ENCODE measurements at places on chromosomes 4 and X. TPM values are rescaled to one million over a fixed set of nuclear protein-coding genes. Genes with fewer than 3 reads are reported as not detected.

- peak; percentile 78 for DNase-seq
Measured at GRCh38 chrX:40169193-40170101, 71.7 kb upstream of the BCOR start.

GRCh38 chr4:67918428-67918827 is 34.6 kb upstream of the TMPRSS11D start:
- no peak for DNase-seq

DNA sequence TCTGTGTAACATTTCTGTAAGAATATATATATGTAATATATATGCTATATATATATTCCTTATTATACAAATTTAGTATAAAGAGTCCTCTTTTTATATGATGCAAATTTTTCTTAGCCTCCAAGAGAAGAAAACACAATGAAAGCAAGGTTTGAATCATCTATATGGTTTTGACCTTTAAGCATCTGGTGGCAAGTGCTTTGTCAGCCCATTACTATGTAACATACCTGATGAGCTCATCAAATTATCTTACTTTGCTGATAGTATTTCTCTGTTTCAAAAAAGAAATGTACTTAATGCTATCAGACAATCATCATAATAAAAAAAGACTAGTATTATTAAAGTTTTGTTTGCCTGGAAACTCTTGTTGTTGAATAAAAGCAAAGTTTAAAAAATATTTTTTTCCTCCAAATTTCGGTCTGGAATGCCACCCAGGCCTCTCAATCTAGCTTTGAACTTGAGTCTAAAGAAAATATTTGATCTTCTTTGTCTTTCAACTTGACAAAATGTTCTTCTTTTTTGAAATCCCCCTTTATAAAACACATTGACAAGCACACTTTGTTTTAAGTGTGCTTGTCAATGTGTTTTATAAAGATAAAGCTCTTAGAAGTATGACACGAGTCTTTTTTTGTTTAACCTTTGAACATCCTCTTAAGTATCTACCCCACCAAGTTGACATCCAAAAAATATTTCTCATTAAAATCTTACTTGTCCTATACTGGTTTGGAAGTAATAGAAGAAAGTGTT is 26.2 kb downstream of the ZNF330 start:
- DNase-seq: no peak

DNA sequence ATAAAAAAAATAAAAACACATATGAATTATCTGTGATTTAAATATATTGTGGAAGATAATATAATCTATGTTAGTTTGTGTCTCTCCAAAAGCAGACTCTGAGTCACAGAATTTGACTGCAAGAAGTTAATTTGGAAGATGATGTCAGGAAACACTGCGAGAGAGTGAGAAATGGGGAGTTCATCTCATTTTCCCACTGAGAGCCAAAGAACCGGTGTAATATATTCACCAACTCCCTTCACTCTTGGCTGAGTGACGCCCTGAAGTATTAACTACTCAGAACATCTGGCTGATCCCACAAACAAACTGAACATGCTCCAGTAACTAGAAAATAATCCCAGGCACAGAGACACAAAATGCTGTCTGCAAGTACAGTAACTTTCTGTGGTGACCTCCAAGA is 345.8 kb upstream of the SPANXN1 start:
- DNase-seq: no peak

MFSD8 gene
- polyA plus RNA-seq: 8.9 TPM

ELF2 gene
- 15.1 TPM for polyA plus RNA-seq

Measured in endothelial cell of umbilical vein (primary cell).